ENCODE measurements at places on chromosomes 6 and 20. TPM values are rescaled to one million over a fixed set of nuclear protein-coding genes. Genes with fewer than 3 reads are reported as not detected.

CLIC5 gene
- total RNA-seq: 4.9 TPM

- no peaks in the 10 kb centered on the region for H3K36me3 ChIP-seq
- peak overlapping the region; percentile 96 for H3K4me3 ChIP-seq
- H3K27me3 ChIP-seq: no peaks in the 10 kb centered on the region
- peaks cover 12% of the 10 kb centered on the region for H3K4me1 ChIP-seq
- H3K27ac ChIP-seq: peak overlapping the region; percentile 98
Observed at GRCh38 chr20:37526839-37527637, 638 bp downstream of the BLCAP start.

- no peaks in the 10 kb centered on the region for H3K4me1 ChIP-seq
- peak overlapping the region; percentile 89 for H3K27ac ChIP-seq
- H3K36me3 ChIP-seq: no peaks in the 10 kb centered on the region
- H3K27me3 ChIP-seq: no peaks in the 10 kb centered on the region
Observed at GRCh38 chr20:58982406-58983114, 1.5 kb downstream of the NELFCD start.

DNA sequence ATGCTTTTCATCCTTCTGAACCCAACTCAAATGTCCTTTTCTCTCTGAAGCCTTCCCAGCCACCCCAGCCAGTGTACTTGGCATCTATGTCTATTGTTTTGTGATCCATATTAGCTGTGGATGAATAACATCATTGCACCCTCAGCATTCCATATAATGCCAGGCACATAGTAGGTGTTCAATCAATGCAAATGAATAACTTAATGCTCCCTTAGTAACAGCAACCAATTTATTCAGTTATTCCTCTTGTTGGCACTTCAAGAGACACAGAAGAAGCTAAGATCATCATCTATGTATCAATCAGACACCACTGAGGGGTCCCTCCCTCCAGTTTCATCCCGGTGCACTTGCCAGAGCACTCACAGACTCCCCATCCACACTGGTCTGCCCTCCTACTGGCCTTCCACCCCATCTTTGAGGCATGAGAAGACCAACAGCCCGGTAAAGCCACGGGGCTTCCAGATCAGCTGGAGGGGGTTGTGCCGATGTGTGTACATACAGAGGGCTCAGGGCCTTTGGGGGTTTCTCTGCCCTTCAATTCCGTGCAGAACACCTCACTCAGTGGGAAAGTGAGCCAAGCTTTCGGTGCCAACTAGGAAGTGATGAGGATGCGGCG, 2.4 kb upstream of the TAF8 start:
- DNase-seq: peak; percentile 37
- H3K4me1 ChIP-seq: peaks cover 6% of the 10 kb centered on the region
- H3K27ac ChIP-seq: peak overlapping the region; percentile 93
- H3K36me3 ChIP-seq: no peaks in the 10 kb centered on the region

DNA sequence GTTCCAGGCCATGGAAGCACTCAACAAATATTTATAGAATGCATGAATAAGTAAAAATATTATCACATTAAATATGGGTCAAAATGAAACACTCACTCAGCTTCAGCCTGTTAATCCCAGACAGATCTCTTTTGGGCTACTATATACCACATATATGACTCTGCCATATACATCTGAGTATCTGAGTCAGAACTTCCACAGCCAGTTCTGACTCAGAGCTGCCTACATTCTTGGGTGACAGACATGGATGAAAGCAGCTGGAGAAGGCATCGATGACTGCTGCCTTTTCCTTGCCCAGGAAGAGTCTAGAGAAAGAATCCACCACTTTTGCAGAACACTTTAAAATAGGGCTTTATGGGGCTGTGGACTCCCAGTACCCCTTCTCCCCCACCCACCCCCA, 11.5 kb upstream of the PDYN start:
- H3K27ac ChIP-seq: no peak overlapping the region
- no peak for DNase-seq
- H3K4me1 ChIP-seq: no peaks in the 10 kb centered on the region
- no peaks in the 10 kb centered on the region for H3K36me3 ChIP-seq

GRCh38 chr20:38129248-38129865, 35.7 kb downstream of the TGM2 start:
- no peak overlapping the region for H3K27ac ChIP-seq
- no peak for DNase-seq
- H3K27me3 ChIP-seq: no peaks in the 10 kb centered on the region
- H3K36me3 ChIP-seq: no peaks in the 10 kb centered on the region
- H3K4me1 ChIP-seq: no peaks in the 10 kb centered on the region
- no peak overlapping the region for H3K4me3 ChIP-seq

Data from breast epithelium (tissue), 4 donors.